ENCODE measurements at places on chromosomes 1 and 21. TPM values are rescaled to one million over a fixed set of nuclear protein-coding genes. Genes with fewer than 3 reads are reported as not detected.

The CNR2 gene
- total RNA-seq: not detected

GRCh38 chr1:54409156-54410142, 3.3 kb upstream of the SSBP3 start:
- H3K36me3 ChIP-seq: no peaks in the 10 kb centered on the region
- no peaks in the 10 kb centered on the region for H3K27me3 ChIP-seq
- no peak for DNase-seq
- peaks cover 27% of the 10 kb centered on the region for H3K4me1 ChIP-seq

DNA sequence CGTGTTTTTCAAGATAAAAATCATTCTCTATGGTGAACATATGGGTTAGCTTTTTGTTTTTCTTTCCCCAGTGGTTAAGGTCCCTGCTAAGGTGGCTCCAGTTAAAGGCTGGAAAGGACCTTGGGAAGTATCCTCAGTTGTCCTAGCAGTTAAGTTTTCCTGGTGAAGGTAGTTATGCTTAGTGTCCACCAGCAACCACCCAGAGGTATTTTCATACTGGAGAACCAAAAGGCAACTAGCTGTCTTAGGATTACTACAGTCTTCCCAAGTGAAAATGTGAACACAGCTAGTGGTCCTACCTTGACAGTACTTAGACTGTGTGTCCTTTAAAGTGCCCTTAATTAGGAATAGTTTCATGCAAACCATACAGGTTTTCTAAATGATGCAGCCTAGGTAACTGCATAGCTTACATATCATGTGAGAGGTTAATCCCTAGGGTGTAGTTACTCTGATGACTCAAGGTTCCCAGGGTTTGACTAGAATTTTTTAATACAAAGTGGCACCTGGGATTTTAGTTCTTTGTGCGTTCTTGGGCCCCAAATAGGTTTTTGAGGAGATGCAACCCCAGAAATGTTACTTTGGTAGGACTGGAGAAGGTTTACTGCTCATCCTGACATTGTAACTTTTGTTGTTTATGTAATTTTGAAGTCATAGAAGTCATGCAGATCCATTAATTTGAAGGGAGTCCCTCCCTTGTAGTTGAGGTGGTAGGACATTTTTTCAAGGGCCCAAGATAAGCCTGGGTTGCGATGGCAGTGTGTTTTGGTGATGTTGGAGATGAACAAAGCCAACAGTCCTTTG, 36.5 kb downstream of the YY1AP1 start:
- peaks cover 16% of the 10 kb centered on the region for H3K4me1 ChIP-seq
- no peak overlapping the region for H3K4me3 ChIP-seq
- no peak overlapping the region for H3K27ac ChIP-seq
- no peak for DNase-seq
- H3K36me3 ChIP-seq: no peaks in the 10 kb centered on the region
- no peaks in the 10 kb centered on the region for H3K27me3 ChIP-seq

The EPS15 gene
- total RNA-seq: 72.4 TPM

DNA sequence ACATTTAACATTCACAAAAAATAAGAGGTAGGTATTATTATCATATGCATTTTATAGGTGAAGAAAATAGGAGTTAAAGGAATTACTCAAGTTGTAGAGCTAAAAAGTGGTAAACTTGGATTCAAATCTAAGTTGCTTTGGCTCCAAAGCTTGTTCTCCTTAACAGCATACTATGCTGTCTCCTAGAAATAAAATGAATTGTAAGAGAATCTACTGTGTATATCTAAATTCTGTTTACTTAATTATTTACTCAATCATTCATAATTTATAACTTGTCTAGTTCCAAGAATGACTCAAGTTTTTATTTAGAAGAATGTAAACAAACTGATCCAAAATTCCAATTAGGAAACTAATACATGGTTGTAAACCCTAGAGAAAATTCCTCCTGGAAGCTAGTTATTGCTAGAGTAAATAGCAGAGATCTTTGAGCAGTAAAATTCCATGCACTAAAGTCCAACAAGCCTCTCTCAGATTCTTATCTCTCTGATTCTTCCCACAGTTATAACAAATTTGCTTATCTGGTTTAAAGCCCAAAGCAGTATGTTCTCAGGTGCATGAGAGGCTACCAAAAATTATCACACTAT, 132.5 kb upstream of the DPT start:
- no peak for DNase-seq
- H3K4me3 ChIP-seq: no peak overlapping the region
- H3K4me1 ChIP-seq: no peaks in the 10 kb centered on the region
- H3K27ac ChIP-seq: no peak overlapping the region
- no peaks in the 10 kb centered on the region for H3K36me3 ChIP-seq

- no peak overlapping the region for H3K4me3 ChIP-seq
- DNase-seq: no peak
- H3K4me1 ChIP-seq: no peaks in the 10 kb centered on the region
- no peak overlapping the region for H3K27ac ChIP-seq
- no peaks in the 10 kb centered on the region for H3K36me3 ChIP-seq
These were observed 1109.3 kb upstream of the B3GALT2 start for GRCh38 chr1:194295685-194296084.
